ENCODE measurements at places on chromosomes 12 and 14. TPM values are rescaled to one million over a fixed set of nuclear protein-coding genes. Genes with fewer than 3 reads are reported as not detected.

DNA sequence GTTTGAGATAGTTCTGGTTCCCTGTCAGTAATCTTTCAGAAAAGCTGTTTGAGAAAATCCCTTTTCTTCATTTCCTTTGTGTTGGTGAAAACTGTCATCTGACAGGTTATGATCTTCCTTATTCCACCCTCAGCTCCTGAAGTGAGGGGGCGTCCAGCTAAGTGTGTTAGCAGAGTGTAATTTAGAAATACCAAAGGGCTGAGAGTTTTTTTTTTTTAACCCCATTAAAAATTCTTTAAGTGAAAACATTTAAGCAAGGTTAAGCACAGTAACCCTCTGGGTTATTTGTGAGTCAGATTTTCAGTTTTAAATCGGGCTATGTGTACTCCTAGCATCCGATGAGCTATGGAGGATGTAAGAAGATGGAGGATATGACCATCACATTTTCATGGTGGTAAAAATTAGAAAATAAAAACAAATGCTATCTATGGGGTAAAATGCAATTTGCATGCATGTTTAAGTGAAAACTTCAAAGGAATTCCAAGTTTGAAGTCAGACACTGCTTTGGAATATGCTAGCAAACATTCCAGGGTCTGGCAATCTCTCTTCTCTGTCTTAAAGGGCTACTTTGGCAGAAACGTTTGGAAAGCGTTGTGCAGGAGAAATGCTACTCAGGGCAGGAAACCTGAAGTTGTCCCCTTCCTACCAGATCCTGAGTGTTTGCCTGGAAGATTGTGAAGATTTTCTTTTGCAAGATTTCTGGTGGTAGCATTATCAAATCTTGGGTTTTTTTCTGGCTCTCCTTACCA lies 197.0 kb upstream of the PRICKLE1 start:
- no peak overlapping the region for H3K27ac ChIP-seq
- H3K27me3 ChIP-seq: no peaks in the 10 kb centered on the region
- H3K36me3 ChIP-seq: no peaks in the 10 kb centered on the region
- H3K4me3 ChIP-seq: no peak overlapping the region
- DNase-seq: no peak

GRCh38 chr14:79745046-79745445 lies 466.3 kb downstream of the DIO2 start:
- H3K27ac ChIP-seq: no peak overlapping the region
- H3K36me3 ChIP-seq: no peaks in the 10 kb centered on the region
- H3K27me3 ChIP-seq: no peaks in the 10 kb centered on the region
- no peak for DNase-seq
- H3K4me3 ChIP-seq: no peak overlapping the region

OTX2 gene
- polyA plus RNA-seq: 0.11 TPM

MYH6 gene
- 0.25 TPM for polyA plus RNA-seq

NGB gene
- polyA plus RNA-seq: 0.41 TPM

CLBA1 gene
- polyA plus RNA-seq: 12.9 TPM
